ENCODE measurements at places on chromosomes 6 and 20.
A peak's percentile ranks its signal among the peaks of the same experiment; 100 is the strongest.

DNA sequence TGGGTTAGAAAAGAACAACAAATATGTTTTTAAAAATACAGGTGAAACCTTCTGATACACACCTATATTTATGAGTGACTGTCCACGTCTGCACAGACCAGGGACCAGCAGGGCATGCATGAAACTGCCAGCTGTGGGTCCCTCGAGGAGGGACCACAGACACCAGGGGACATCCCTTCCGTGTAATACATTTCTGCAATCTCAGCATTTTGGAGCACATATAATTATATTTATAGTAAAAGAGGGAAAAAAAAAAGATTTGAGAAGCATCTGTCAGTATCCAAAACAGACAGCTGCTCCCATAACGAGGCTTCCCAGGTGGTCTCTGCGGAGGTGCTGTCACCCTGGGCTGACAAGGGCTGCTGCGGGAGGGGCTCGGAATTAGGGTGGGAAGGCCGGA lies 40.2 kb downstream of the PMEPA1 start:
- DNase-seq = no peak

GRCh38 chr20:10823585-10823984 lies 149.8 kb upstream of the JAG1 start:
- DNase-seq = no peak

DNA sequence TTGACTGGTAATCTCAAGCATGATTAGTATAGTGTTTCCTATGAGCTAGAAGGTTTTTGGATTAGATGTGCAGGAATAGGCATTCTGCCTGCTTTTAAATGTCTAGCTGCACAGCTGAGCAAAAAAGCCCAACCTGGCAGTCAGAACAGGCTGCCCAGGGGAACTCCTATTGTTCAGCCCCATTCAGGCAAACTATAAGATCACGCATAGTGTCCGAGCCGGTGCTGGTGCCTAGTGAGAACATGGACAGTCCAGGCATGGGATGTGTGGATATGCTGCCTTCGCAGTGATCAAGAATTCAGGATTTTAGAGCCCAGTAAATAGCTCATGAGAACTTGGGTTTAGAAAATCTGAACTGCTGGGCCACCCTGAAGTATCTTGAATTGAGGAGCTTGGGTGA lies 348.8 kb downstream of the UTRN start:
- DNase-seq = no peak

DNA sequence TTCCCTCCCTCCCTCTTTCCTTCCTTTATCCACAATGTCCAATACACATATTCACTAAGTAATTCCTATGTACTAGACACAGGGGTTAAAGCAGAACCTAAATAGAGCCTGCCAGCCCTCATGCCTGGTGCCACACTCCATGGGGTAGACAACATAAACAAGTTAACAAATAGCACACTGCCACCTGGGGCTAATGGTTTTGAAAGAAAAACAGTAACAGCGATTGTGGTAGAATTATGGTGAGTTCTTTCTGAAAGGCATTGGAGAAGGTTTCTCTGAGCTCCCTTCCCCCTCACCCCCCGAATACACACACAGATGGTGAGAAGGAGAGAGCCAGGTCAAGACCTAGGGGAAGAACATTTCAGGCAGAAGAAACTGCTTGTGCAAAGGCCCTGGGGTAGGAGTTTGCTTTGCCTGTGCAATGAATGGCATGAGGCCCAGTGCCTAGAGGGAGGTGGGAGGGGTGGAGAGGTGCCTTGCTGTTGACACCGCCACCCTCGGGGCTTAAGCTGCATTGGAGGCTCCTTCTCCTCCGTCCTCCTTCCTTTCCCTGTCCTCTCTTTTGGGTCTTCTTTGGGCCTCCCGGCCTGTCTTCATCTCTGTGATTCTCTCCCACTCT lies 502.4 kb upstream of the SULF2 start:
- DNase-seq = no peak

- no peak for DNase-seq
Measured at GRCh38 chr6:73792738-73793137, 96.7 kb downstream of the CD109 start.

- DNase-seq = no peak
Measured at GRCh38 chr6:157885876-157886275, 62.8 kb downstream of the SNX9 start.

- no peak for DNase-seq
Measured at GRCh38 chr6:144315981-144316861, 31.1 kb downstream of the UTRN start.

GRCh38 chr20:62409931-62410745 lies 3.1 kb upstream of the CABLES2 start:
- no peak for DNase-seq

- peak; percentile 93 for DNase-seq
Measured at GRCh38 chr6:100880853-100881706, at the start of gene ASCC3. TSS of gene ASCC3 (minus strand) at chr6:100881329. CDS start at chr6:100867997, 13,332 bp downstream.

DNA sequence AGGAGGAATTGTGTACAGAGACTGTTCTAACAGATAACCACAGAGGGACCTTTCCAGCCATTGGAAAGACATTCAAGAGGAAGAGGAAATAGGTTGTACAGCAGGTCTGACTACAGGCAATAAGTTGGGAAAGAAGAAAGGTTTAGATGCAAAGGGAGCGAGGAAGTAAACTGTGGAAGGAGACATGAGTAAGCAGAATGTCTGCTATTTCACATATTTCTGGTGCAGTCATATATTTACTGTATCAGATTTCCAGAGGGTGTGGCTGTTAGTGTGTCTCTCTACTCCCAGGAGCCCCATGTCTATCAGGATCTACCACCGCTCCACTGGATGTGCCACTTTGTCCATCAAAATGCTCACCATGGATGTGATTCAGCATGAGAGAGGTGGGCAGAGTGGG lies 25.9 kb downstream of the MRS2 start:
- no peak for DNase-seq

DNA sequence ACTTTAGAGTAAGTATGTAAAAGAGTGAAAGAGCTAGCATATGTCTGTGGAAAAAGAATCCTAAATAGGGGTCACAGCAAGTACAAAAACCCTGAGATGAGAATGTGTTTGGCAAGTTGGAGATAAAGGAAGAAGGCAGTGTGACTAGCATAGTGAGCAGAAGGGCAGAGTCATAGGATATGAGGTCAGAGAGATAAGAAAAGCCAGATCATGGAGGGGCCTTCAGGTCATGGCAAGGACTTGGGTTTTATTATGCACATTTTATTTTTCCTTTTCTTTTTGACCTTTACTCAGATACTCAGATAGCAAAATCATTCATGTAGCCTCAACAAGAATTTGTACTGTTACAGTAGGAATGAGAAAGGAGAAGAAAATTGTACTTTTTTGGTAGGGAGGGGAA lies 138.0 kb downstream of the GJA1 start:
- DNase-seq = no peak

DNA sequence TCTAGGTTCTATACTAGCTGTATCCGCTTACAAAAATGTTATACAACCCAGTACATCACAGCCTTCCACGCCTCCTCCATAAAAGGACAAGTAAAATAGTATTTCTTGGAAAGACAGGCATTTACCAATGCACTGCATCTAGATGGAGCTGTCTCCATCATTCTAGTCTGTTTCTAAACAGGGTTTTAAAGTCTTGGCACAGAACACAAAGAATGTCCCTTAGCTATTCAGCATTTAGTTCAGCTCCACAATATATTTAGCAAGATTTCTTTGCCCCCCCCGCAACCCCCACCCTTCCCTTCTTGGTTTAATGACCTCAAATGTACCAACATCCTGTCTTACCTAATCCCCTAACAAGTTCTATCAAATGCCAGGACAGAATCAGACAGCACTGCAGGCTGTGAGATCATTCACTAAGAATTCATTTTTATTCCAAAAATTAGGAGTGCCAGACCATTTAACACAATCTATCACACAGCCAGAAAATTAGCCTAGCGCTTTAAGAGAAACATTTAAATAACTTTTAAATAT lies 198.6 kb downstream of the BACH2 start:
- peak; percentile 70 for DNase-seq

- no peak for DNase-seq
Measured at GRCh38 chr20:24742436-24742835, 206.6 kb upstream of the CST7 start.

GRCh38 chr20:21607971-21608725 lies 94.3 kb upstream of the NKX2-2 start:
- no peak for DNase-seq

- no peak for DNase-seq
Measured at GRCh38 chr6:43668151-43669028, 19.2 kb downstream of the MRPS18A start.

GRCh38 chr6:25169961-25170360 lies 109.2 kb upstream of the CARMIL1 start:
- no peak for DNase-seq

DNA sequence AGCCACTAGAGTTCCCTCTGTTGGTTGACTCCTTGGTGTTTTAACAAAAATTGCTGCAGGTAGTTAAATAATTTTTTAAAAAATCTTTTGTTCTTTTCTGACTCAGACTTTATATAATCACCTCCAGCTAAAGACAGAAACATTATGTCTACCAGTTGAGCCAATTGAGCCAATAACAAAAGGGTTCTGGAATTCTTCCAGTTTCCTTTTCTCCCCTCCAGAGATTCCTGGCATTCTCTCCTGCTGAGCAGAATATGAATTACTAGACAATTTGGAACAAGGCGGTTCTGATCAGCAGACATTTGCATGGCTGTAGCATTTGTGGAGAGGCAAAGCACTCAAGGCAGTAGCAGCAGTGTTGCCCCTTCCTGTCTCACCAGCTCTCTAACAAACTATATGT lies 144.0 kb upstream of the SLC35B3 start:
- no peak for DNase-seq

DNA sequence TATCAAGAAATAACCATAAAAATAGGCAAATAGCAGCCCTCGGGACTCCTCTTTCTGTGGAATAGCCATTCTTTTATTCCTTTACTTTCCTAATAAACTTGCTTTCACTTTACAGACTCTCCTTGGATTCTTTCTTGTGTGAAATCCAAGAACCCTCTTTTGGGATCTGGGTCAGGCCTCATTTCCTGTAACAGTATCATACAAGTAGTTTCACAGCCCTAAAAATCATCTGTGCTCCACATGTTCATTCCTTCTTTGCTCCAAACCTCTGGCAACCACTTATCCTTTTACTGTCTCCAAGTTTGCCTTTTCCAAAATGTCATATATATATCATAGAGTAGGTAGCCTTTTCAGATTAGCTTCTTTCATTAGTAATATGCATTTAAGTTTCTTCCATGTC lies 13.5 kb upstream of the NT5E start:
- DNase-seq = no peak

DNA sequence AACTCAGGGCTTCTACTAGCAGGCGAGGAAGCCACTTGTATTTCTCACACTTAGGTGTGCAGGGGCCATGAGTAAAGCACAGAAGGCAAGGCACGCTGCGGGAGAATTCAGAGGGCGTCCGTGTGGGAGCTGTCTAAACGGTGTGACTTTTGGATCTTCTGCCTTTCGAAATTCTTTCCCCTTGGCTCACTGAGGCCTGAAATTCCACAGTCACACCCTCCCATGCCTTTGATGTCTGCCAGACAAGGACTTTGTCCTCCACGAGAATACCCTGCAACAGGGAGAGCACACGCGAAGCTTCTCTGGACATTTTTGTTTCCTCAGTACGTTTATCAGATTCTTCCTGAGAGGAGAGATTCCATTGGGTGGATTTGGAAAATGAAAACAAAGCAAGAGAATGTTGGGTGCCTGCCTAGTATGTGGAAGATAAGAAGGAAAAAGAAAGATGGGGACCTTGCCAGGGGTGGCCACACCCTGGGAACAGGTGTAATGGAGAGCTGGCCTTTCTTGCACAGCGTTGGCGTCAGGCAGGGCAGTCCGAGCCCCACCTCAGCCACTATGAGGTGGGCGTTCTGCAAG lies 235.7 kb downstream of the MYLK4 start:
- DNase-seq = no peak

- DNase-seq = no peak
Measured at GRCh38 chr6:30411515-30412207, 66.7 kb downstream of the RPP21 start.

DNA sequence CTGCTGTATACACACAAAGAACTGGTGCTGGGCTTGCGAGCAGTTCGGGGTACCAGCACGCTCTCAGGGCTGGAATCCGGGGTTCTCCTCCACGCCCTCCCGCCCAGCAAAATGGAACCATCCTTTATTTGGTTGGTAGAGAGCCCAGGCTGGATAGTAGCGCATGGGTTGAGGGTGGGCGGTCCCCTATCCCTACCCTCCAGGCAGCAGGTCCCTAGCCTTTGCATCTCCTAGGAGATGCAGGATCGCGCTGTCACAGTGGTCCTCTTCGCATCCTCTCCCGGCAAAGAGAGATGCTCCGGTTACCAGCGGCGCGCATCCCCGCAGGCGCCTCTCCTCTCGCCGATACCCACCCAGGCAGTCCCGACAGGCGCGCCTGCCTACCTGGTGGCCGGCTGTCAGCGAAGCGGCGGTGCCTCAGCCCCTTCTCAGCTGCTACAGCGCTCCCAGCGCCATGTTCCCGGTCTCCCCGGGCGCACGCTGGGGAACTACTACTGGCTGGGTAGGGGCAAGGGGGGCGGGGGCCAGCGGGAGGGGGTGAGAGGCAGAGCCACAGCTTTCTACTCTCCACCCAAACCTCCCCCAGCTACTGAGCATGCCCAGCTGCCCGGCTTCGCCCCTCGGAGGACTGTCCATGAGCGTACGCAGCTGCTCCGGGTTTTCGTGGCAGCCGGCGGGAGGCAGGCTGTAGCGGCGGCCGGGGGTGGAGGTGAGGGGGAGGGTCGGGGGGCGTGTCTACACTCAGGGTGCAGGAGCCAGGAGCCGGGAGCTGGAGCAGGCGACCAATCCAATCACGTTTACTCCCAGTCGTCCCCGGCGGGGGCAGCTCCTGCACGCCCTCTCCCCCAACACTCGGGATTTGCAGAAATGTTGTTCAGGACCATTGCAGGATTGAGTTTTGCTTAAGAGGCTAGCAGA lies at the start of gene PAK5:
Gene PAK5, minus strand, starts transcription at position 699 of the 918 bp plus-strand sequence. CDS start 194,748 bp downstream, outside the sequence.
- DNase-seq = peak; percentile 84

- no peak for DNase-seq
Measured at GRCh38 chr6:74534465-74535211, 671.2 kb downstream of the COL12A1 start.

GRCh38 chr6:166441325-166442078 lies 58.8 kb upstream of the MPC1 start:
- DNase-seq = no peak

GRCh38 chr6:32637219-32637880 lies at the start of gene HLA-DQA1:
TSS of gene HLA-DQA1 (plus strand) at chr6:32637406. CDS start at chr6:32637459, 53 bp downstream.
- no peak for DNase-seq

GRCh38 chr6:116105247-116105646 lies 4.6 kb downstream of the NT5DC1 start:
- DNase-seq = no peak

DNA sequence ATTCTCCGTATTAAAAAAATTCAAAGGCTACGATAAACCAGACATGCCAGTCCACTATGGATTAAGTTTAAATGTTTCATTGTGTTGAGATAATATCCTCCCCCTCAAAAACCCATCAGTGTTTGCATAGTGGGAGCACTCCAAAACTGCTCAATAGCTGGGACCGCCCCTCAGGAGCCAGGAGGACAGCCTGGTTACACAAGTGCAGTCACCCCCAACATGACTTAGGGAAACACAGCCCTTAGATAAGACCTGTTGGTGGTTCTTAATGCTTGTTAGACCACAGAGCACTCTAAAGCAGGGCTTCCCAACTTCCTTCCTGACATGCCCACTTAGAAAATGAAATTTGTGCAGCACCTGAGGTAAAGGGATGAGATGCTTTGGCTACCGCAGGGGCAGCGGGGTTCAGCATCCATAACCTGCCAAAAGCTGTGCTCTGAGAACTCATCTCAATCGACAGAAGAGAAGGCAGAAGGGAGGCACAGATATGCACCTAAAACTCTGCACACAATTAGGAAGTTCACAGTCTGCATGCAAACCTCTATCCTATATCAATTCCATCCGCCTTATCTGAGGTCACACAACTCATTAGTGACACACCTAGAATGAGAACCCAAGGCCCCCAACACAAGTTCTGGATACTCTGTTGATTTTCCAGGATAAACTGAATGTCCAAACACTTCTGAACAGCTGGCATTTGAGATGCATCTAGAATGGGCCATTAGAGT lies 74.3 kb downstream of the RALGAPA2 start:
- no peak for DNase-seq

All from left forelimb (tissue), 1 donor.